ENCODE measurements at places on chromosomes 1 and 21.

- DNase-seq, result no peak
Measured at GRCh38 chr1:7298749-7299151, 472.3 kb upstream of the VAMP3 start.

DNA sequence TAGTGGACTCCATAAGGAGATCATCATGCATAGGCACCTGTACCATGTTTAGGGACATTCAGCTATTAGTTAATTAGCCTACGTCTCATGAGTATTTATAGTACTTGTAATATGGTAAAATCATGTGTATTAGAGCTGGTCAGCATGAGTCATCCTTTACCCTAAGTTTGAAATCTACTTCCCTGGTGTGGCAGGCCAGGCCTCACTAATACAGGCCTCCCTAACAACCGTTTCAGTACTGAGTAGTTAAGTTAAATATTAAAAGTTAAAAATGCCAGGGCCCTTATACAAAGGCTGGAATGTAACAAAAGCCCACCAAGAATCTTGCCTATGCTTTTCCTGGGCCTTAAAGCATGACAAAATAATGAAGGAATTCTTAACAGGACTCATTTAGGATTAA is 356.3 kb upstream of the DPYD start:
- no peak for DNase-seq

DNA sequence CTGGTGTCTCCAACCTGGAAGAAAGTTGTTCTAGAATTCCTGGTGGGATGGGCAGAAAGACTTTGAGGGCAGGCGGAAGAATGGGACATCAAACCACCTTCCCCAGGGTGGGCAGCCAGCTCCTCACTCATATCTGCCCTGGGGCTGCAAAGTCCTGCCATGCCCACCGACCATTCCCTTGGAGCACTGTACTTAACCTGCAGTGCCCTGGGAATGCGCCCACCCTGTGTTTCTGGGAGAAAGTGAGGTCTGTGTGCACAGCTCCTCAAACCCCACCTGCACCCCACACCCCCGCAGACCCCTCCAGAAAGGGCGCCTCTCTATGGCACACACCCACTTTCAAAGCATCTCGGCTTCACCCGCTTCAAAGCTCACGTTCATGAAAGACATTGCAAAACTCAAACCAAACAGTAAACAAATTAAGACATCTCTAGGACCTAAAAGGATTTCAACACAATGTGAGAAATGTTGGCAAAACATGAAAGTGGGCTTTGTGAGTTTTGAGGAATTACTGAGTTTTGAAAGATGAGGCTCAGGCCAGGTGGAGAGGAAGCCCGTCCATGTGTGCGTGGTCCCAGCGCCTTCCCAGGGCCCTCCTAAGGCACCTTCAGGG is 25.1 kb downstream of the KRTAP10-1 start:
- DNase-seq, result no peak

DNA sequence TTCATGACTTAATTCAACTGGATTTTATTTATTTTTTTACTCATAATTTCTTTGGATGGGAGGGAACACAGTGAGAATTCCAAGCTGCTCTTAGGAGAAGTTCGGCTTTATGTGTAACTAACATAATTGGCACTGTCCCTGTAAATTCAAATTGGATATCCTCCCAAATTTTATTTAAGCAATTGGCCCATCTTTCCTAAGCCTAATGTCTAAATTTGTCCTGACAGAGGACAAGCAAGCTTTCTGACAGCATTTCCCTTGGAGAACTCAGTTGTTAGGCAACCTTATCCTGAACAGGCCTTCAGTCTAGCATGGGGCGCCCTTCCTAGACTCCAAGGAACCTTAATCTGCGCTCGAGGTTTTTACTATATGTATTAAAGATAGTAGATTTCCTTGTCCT is 550.3 kb downstream of the NUF2 start:
- no peak for DNase-seq

DNA sequence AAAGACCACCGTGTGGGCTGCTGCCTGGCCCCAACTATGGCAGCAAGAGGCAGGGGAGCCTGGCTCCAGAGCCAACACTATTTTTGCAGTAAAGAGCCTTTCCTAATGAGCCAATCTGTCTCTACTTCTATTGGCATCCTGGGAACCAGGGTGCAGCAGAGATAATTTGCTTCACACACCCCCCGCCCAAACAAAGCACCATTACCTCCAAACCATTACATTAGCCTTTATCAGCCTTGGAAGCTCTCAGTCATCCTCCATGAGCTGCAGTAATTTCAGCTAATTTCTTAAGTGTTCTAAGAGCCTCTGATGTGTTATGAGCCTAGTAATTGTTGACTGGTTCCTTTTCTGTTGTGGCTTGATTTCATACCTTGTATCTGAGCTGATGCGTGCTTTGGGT is 21.6 kb downstream of the ARMH1 start:
- DNase-seq, result no peak

DNA sequence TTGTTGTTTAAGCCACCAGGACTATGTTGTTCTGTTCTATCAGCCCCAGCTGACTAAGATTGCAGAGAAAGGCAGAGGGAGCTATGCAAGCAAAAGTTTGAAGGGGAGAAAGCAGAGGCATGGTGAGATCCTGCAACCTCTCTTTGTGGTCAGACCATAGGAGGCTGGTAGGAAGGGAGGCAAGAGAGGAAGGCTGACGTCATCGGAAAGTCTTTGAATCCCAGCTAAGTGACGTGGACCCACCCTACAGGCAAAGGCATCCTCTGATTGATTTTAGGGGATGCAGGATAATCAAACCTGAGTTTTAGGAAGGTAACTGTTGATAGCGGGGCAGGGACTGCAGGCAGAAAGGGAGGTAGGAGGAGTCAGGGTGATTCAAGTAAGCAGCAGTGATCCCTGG is 23.3 kb upstream of the TNNI1 start:
- no peak for DNase-seq

GRCh38 chr1:10771789-10772188 is 24.7 kb downstream of the CASZ1 start:
- no peak for DNase-seq

DNA sequence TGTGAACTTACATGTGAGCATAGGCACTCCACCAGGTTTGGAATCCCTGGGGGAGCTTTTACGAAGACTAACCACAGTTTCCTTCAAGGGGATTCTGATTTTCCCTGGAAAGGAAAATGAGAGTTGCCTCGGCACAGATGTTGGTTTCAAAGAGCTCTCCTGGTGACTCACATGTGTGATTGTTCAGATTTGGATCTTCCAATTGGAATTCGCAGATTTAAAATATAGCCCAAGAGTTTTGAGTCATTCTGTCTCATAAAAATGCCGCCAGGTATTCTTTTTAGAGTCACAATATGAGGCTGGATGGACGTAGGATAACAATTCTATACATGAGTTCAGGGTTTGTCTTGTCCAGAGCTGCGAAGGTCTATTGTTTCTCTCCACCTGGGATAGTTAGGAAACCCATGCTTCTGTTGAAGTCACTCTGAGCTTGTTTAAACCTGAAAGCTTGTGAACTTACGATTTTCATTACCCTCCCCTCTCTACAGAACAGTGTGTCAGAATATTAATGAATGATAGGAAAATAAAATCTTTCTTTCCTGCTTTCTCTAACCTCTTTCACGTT is 64.9 kb downstream of the TGFB2 start:
- no peak for DNase-seq

DNA sequence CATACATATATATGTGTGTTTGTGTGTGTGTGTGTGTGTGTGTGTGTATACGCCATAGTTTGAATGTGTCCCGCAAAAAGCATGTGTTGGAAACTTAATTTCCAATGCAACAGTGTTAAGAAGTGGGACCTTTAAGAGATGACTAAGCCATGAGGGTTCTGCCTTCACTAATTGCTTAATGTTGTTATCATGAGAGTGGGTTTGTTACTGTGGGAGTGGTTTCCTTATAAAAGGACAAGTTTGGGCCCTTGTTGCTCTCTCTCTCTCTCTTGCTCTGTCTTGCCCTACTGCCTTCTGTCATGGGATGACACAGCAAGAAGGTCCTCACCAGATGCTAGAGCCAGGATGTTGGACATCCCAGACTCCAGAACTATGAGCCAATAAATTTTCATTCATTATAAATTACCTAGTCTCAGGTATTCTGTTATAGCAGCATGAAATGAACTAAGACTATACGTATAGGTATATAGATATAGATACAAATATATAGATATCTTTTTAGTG is 103.8 kb upstream of the ZC3H11B start:
- no peak for DNase-seq

DNA sequence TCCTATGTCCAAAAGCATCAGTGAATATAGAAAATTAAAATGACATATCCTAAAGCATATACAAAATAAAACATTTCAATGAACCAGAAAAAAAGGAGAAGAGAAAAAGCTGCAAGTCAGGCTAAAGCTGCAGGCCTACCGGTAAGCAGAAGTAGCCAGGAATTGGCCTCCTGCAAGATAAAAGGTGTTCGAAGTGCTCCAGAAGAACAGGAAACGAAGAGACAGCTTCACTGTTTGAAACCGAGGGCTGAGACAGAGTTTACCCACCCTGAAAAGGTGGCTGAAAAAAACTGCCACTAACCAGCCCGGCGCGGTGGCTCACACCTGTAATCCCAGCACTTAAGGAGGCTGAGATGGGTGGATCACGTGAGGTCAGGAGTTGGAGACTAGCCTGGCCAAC is 37.4 kb downstream of the NSL1 start:
- DNase-seq, result no peak

- DNase-seq, result no peak
Measured at GRCh38 chr1:176604461-176604860, 141.5 kb downstream of the PAPPA2 start.

DNA sequence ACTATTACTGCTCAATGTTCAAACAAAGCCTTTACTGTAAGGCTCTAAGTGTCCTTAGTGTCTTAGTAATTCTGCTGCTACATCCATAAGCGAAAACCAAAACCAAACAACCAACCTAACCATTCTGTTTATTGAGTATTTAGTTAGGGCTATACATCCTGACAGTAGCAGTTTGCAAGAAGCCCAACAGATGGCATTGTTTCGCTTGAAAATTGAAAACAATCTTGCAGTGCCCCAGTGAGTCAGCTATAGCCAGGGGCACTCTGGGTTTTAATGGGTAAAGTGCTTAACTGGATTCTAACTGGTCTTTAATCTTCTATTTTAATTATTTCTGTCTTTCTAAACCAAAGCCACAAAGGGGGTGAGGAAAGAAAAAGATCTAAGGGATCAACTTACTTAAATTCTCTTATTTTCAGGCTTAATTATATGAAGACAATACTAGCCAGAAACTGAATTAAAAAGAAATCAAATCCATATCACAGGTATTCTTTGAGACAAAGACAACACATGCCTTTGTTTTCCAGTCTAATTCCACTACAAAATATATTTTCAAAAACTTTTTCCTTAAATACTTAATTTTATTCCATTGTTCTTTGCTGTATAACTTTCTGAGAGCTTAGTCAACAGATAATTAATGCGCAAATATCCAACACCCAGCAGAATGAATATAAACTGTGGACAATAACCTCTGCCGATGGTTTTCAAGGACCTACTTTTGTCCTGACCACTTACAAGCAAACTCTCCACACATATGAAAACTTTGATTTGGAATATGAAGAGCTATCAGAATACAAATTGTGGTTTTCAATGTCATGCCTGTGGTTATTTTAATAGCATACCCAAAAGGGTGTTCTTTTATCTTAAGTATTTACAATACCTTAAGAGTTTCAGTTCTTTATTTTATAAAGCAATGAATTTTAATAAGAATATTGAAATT is 15.2 kb downstream of the POGZ start:
- DNase-seq, result peak; percentile 32

- DNase-seq, result no peak
Measured at GRCh38 chr1:176479971-176480370, 17.0 kb downstream of the PAPPA2 start.

DNA sequence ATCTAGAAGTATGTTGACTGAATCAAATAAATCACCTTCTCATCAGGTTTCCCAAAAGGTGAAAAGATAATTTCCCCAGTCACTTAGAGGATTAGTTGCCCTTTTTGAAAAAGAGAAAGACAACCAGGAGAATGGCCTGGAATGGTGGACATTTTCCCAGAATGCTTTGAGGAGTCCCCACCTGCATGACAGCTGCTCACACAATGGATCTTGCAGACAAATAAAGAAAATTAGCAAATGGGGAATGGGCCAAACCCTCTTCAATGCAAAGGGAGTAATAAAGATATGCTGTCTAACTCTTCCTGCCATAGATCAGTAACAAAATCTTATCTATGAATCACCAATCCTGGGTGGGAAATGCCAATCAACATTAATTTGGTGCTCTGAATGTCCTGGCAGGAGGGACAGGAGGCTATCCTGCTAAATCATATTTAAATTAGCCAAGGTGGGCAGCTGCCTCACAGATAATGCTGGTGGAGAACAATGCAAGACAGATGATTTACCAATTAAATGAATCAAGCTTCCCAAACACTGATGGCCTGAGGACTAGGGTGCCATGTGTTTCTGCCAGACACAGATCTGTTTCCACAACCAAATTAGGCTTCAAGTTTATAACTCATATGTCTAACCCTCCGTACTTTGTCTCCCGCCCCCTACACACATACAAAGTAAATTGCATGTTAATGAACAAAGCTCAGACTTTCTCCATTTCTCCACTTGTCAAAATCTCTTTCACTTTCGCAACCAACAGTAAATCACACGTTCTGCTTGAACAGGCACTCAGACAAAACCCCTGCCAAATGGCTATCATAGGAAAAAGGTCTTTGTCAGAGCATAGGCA is 488.0 kb upstream of the PLXNA2 start:
- DNase-seq, result no peak

DNA sequence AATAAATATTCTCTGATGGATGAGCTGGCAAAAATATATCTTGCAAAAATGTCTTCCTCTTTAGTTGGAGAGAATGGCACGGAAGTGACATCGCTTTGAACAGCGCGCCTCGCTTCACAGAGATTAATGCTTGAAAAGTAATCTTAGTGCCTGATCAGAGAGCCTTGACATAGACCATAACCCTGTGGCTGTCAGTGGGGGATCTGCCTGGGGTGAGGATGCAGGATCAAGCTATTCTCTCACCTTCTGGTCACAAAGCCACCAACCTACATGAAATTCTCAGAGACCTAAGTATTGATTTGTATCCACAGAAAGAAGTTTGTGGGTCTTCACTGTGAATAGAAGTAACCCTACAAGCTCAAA is 492.6 kb downstream of the LMO4 start:
- no peak for DNase-seq

- DNase-seq, result no peak
Measured at GRCh38 chr21:36696390-36697059, 2.4 kb upstream of the SIM2 start.

- DNase-seq, result no peak
Measured at GRCh38 chr1:26327956-26328362, 10.2 kb downstream of the CD52 start.

DNA sequence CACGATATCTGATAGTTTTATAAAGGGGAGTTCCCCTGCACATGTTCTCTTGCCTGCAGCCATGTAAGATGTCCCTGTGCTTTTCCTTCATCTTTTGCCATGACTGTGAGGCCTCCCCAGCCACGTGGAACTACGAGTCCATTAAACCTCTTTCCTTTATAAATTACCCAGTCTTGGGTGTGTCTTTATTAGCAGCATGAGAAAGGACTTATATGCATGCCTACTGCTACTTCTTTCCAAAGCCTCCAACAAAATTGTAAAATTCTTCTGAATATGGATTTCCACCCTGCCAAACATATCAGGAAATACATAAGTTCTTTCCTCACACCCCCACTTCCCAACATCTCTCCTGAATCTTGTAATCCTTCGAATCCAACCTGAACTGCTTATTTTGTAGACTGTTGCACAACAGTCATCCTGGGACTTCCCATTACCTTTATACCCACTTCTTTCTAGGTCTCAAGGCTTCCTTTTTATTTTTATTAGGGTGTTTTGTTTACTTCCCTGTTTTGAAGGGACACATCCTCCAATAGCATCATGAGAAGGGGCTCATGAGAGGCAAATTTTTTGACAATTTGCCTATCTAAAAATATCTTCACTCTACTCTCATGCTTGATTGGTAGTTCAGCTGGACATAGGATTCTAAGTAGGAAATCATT is 67.5 kb upstream of the MUTYH start:
- DNase-seq, result no peak
